ENCODE measurements at places on chromosomes 1 and 21. TPM values are rescaled to one million over a fixed set of nuclear protein-coding genes. Genes with fewer than 3 reads are reported as not detected.
A peak's percentile ranks its signal among the peaks of the same experiment; 100 is the strongest.

The DFFA gene
- 48.3 TPM for total RNA-seq

The CACNA1S gene
- not detected for total RNA-seq

The NAXE gene
- 79.9 TPM for total RNA-seq

The SYT14 gene
- total RNA-seq = 8.2 TPM

The NR0B2 gene
- not detected for total RNA-seq

The RNF186 gene
- total RNA-seq = not detected

The ELAVL4 gene
- not detected for total RNA-seq

The REN gene
- total RNA-seq = 0.18 TPM

The SPRR2E gene
- total RNA-seq = not detected

The PRR9 gene
- total RNA-seq = not detected

The KCNJ9 gene
- not detected for total RNA-seq

GRCh38 chr1:186605762-186606350, 74.4 kb downstream of the PTGS2 start:
- peak; percentile 64 for DNase-seq

GRCh38 chr1:15075817-15076216, 77.7 kb upstream of the TMEM51 start:
- no peak for DNase-seq

DNA sequence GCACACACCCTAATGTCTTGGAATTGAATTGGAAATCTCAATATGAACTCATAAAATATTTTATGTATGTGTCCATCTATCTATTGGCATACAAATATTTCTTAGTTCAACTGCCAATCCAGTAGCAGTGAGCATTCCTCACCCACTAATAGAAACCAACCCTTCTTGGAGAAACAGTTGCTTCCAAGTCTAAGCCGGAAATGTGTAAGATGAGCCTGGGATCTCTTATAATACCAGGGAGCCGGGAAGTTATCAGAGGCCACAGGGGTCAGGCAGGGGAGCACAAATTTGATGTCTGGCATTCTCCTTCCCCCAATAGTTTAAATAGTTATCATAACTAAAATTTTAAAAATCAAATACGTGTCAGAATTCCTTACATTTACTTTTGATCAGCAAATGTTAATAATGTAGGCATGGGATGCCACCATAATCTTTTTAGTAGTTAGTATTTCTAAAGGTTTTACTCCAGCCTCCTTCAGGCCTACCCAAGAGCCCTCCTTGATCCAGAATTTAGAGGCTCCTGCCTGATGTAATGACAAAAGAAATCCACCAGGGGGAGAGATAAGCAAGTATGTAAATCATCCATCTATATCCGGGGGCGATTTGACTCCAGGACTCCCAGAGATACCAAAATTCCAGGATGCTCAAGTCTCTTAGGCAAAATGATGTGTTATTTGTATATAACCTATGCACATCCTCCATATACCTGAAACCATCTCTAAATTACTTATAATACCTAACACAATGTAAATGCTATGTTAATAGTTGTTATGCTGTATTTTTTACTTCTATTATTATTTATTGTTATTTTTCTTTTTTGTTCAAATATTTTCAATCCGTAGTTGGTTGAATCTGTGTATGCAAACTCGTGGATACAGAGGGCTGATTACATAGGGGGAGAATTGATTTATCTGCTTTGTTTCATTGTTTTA, 218.7 kb upstream of the COA6 start:
- peak; percentile 71 for DNase-seq

DNA sequence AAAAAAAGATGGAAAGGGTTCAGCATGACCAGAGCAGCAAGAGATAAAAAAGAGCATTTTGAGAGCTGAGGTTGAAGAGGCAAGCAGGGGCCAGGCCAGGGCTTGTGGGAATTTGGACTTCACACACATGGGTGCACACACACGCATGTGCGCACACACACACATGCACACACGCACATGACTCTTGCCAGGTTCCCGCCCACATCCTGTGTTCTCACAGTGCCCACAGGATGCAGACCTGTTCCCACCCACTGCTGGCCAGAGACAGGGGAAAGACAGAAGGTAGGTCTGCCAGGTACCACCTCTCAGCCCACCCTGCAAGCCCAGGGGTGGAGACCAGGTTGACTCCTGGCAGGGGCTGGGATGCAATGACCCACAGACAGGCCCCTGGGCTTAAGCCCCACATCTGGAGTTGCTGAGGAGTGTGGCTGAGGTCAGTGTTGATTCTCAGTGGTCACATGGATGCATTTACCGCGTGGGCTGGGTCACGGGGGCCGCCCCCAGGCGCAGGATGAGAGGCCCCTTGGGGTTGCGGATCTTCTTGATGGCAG, 4.4 kb downstream of the COL16A1 start:
- no peak for DNase-seq

GRCh38 chr1:17027900-17028299, 16.2 kb upstream of the ATP13A2 start:
- no peak for DNase-seq

DNA sequence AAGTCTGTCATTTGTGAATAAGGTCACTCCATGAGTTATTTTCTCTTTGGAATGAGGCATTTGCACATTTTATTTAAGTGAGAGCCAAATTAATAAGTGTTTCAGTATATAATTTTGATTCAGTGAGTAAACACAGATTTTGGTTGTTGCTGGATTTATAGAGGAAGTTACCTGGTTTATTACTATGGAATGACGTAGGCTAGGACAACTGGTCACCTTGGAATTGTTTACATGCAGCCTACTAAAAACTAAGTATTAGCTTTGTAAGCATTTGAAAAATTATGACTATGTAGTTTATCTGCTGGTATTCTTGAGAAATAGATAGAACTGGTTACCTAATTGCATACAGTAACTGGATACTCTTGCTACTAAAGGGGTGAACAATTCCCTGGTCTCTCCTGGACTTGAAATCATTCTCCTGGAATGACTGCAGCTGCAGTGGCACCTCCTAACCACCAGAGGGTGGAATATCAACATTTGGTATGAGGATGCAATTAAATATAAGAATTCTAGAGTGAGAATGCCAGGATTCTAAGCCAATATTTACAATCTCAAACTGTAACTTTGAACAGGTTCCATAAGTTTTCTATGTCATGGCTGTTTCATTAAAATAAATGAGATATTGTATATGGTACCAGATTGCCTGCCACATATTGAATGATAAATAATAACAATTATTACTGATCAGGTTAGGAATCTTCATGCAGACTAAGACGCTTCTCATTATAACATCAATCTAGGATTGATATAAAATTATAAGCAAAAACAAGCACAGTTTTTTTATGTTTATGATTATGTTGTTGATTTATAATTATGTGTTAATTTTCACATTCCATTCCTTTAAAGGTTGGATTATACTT, 3.5 kb upstream of the KRTAP27-1 start:
- DNase-seq = peak; percentile 0

GRCh38 chr1:156559086-156559796, 13.1 kb downstream of the IQGAP3 start:
- no peak for DNase-seq

- peak; percentile 33 for DNase-seq
Measured at GRCh38 chr1:21152423-21153100, 24.1 kb downstream of the EIF4G3 start.

- no peak for DNase-seq
Measured at GRCh38 chr1:54537611-54538010, 10.4 kb upstream of the ACOT11 start.

DNA sequence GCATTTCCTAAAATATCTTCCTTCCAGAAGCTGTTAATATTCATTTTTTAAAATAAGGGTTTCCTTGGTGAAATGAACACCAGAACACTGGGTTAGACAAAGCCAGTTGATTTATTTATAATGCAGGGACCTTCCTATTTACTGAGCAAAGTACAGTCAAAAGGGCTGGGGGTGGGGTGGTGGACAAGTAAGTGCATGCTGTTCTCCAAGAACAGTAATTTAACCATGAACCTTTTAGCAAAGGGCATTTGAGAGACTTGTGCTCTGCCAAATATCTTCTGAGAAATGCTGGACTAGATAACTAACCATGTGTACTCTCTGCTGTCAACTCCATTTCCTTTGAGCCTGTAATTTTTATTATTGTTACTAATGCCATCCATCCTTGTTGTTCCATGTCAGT, 100.2 kb downstream of the OMA1 start:
- DNase-seq = no peak

- DNase-seq = no peak
Measured at GRCh38 chr21:42121794-42122193, 50.7 kb downstream of the UMODL1 start.

DNA sequence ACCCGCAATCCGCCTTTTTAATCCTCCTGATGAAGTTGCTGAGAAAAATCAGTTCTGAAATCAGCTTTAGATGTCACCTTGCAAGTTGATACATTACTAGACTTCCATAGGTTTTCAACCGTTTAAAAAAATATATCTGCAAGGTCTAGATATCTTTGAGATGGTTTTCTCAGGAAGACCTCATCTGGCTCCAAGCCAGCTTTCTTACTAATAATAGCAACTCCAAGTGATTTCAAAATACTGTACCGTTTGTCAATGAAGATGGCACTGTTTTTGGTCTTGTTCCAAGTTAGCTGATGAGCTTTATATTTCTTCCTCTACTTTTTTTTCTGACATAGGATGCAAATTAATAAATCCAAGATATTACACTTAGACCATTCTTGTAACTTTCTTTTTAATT, 40.3 kb downstream of the LRRC8C start:
- DNase-seq = no peak

- no peak for DNase-seq
Measured at GRCh38 chr21:30758306-30758705, 3.1 kb upstream of the KRTAP21-1 start.

- DNase-seq = no peak
Measured at GRCh38 chr1:176773038-176773437, 310.1 kb downstream of the PAPPA2 start.

- DNase-seq = peak; percentile 80
Measured at GRCh38 chr1:201756406-201756805, 72.6 kb upstream of the IPO9 start.
